Stimulated activated naive CD8-positive, alpha-beta T cell treated with anti-CD3 and anti-CD28 coated beads, Interleukin-15, Interleukin-2, amounts not matched to agents 100 U/mL and 50 U/mL, for 24 hours (primary cell): ENCODE measurements at places on chromosomes 2 and 18.

GRCh38 chr18:5425721-5426120, 118.1 kb downstream of the EPB41L3 start:
- DNase-seq: no peak

- no peak for DNase-seq
Measured at GRCh38 chr2:184444217-184444616, 154.1 kb upstream of the ZNF804A start.

- no peak for DNase-seq
Measured at GRCh38 chr2:30923623-30924022, 116.4 kb upstream of the CAPN13 start.

DNA sequence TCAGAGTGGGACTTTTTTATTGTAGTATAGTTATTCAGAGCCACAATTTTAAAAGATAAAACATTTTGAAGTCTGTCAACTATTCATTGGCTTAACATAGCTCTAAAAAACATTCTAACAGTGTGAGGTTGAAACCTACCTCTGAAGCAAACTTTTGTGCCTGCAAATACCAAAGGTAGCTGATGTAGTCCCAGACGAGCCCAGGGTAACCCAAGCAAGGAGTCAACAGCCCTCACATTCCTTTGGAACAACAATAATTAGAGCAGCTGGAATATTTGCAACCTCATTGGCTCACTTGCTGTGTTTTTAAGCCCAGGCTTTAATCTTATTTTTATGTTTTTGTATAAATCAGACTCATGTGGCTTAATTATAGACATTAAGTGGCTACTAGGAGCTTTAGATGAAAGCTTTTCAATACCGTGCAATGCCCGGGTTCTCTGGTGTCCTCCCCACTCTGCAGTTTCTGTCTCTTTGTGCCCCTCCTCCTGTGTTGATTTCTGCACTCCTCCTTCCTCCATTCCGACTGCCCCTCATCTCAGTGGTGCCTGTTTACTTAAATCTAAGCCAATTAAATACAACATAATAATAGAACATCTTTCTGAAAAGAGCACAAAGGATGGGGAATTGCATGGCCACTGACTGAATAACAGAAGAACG, 157.9 kb upstream of the UNC80 start:
- DNase-seq: no peak

DNA sequence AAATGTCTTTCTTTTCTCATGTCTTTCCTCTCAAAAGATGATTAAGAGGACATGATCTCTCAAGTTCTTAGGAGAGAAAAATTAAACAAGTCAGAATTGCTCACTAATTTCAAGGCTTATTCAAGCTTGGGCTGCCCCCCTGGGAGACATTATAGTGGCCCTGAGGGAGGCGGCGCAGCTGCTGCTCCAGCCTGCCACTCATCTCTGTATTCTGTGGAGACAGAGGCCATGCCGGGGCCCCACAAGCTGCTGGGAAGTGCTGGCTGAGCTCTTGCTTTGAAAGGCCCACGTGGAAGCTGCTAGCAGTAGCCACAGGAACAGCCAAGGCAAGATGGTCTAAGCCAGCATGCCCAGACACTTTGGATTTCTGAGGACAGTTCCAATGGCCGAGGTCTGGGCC, 267.4 kb downstream of the LNPK start:
- DNase-seq: no peak

- no peak for DNase-seq
Measured at GRCh38 chr2:101132202-101132601, 19.0 kb downstream of the TBC1D8 start.

GRCh38 chr2:74304332-74305148, 38.7 kb downstream of the SLC4A5 start:
- DNase-seq: peak; percentile 22

DNA sequence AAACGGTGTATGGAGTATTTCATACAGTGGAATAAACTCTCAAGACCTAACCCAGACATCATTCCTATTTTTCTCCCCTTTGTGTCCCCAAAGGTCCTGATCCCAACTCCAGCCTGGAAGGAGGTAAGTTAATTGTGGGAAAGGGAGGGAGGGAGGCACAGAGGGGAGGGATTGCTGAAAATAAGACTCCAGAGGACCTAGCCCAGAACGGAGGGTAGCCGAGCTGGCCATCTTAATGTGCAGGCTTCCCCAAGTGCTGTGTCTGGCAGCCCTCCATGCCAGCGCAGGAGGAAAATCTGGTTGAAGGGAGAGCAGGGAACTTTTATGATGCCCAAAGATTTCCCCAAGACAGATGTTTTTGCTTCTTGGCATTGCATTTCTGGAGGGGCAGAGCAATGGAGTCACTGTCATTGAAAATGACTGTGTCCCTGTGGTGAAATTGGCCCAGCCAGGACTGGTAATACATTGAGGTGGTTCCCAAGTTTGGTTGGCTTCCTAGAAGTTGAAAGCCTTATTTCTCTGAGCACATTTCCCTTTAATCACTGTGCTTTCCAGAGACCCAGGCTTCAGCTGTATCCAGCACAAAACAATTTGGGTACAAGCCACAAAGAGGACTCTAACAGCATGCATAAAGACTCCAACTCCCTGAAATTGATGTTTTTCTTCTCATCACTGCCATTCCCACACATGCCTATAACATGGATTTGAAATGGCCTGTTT, 202.7 kb downstream of the AGPS start:
- no peak for DNase-seq

GRCh38 chr2:138620431-138620830, 118.9 kb downstream of the SPOPL start:
- DNase-seq: no peak

GRCh38 chr2:203535078-203535783, at the start of gene RAPH1:
TSS of gene RAPH1 (minus strand) at chr2:203535301. CDS start at chr2:203495353, 39,948 bp downstream.
- DNase-seq: peak; percentile 70
